ENCODE measurements at places on chromosomes 13 and 19.

DNA sequence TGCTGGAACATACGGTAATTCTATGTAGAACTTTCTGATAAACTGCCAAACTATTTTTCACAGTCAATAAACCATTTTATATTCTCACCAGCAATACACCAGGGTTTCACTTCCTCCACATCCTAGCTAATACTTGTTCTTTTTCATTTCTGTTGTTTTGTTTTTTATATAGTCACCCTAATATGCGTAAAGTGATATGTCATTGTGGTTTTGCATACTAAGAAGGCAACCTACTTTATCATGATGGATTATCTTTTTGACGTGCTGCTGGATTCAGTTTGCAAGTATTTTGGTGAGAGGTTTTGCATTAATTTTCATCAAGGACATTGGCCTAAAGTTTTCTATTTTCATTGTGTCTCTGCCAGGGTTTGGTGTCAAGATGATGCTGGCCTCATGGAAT lies 1384.1 kb downstream of the UQCRFS1 start:
- no peak for DNase-seq

DNA sequence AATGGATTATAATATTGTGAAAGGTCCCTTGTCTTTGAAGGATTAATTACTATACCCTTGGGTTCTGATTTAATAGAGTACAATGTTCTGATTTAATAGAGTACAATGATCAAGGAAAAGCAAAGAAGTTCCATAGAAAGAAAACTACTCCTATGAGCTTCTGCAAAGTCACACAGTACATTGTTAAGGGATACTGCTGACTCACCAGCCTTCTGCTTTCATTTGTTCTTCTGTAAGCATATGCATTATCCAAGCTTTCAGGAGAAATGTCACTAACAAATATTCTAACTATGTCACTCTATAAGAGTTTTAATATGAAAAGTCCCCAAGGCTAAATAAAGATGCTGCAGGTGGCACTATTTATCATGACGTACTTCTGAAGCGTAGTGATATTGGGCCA lies 396.7 kb downstream of the RFC3 start:
- DNase-seq = no peak

DNA sequence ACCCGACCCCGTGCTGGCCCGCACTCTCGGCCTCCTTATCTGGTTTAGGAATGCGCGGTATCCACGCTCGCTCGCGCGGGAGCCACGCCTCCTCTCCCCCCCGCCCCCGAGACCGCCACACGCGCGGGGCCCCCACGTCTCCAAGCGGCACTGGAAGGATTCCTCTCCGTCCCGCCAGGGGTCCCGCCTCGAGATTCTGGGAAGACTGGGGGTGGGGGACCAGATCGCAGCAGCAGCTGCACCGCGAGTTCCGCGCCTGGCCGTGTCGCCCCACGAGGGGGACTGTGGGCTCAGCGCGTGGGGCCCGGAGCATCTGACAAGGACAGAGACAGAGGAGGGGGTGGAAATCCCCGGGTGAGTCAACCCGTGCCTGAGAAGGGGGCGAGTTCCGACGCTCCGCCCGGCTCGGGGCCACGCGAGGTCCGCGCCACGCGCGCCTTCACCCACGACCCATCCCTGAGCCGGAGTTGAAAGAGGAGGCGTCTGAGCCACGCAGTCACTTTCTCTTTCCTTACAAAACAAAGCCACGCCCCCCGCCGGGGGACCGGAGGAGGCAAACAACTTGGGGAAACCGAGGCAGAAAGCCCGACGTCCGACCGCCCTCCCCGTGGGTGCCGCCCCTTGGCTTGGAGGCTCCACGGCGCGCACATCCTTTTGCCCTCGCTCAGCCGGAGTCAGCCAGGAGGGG lies 814 bp downstream of the S1PR2 start:
- no peak for DNase-seq

DNA sequence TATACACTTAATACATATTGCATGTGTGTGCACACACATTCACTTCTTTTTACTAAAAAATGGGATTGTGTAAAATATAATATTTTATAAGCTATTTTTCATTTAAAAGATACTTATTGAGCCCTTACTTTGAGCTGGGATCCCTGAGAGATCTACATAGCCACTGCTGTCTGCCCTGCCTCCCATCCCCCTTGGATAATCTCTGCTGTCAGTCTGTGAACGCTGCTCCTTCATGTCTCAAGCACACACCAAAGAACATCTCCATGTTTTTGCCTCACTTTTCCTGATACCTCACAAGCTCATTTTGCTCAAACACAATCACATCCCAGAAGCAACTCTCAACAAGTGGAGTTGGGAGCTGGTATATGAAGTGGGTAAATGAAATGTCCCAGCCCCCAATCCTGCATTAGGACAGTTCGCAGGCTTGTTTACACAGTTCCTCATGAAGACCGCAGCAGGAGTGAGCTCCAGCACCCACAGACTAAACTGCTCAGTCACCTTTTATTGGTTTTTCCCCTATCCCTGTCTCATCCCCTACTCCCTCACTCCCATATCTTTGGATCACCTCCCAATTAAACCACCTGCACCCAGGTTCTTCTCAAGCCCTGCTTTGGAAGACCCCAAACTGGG lies 108.3 kb upstream of the FRY start:
- DNase-seq = no peak

DNA sequence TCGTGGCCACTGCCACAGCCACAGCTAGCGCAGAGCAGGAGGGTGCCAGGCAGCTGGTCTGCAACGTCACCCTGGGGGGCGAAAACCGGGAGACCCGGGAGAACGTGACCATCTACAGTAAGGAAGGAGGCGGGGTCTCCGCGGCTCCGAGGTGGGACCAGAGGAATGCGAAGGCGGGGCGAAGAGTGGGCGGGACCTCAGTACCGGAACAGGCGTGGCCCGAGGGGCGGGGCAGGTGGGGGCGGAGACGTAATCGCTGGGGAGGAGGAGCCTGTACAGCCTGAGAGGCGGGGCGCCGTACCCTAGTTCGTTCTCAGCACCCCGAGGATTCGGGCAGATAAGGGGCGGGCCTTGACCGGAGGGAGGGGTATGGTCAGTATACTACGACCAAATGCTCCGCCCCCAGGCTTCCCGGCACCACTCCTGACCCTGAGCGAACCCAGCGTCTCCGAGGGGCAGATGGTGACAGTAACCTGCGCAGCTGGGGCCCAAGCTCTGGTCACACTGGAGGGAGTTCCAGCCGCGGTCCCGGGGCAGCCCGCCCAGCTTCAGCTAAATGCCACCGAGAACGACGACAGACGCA lies 2.5 kb downstream of the ICAM5 start:
- DNase-seq = peak; percentile 66

DNA sequence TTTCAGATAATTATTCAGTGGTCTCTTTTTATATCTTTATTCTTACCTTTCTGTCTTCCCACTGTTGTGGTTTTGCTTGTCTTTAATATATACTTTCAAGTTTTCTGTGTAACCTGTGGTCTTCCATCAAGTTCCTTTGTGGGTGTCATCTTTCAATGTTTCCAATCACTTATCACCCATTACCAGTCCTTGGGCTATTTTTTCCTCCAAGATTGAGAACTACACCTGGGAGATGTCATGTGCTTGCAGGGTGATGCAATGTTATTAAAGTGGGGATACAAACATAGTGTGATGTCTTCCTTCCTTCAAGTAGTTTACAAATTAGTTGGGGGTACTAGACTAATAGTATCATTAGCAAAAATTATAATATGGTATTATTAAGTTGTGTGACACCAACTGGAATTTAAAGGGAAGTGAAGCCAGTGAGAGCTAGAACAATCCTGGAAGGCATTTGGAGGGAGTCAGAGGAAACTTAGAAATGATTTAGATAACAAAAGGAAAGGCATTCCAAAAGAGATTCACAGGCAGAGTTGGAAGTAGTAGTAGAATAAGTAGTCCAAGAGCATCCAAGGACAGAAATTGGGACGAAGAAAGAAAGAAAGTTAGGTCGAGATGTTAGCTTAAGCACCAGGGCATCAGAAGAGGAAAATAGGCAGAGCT lies 3.4 kb downstream of the FNDC3A start:
- no peak for DNase-seq

GRCh38 chr13:91601807-91602206 lies 203.4 kb downstream of the GPC5 start:
- DNase-seq = no peak

GRCh38 chr13:24161010-24161775 lies 673 bp downstream of the SPATA13 start:
- DNase-seq = no peak

DNA sequence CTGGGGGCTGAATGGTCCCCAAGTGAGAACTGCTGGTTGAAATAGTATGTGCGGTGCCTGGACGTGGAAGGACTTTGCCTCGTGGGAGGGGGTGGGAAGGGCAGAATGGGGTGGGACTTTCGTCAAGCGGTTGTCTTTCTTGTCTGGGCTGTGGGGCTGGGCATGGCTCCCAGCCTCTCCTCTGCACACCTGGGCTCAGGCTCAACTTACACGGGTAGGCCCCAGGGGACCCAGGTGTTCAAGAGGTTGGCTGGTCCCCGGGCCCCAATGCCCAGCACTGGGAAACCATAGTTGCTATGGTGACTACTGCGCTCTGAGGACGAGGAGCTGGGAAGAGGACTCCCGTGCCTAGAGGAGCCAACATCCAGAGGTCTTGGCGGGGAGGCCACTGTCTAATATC lies 7.3 kb downstream of the NWD1 start:
- DNase-seq = no peak

- no peak for DNase-seq
Measured at GRCh38 chr19:41096353-41096752, 8.1 kb downstream of the CYP2A13 start.

- peak; percentile 89 for DNase-seq
Measured at GRCh38 chr19:52922841-52923777, at the start of gene ZNF888. Gene ZNF888 (minus strand): TSS chr19:52923428. CDS start chr19:52917873, 5,555 bp downstream.

GRCh38 chr19:57648331-57649003 lies 15.5 kb downstream of the ZNF211 start:
- no peak for DNase-seq

DNA sequence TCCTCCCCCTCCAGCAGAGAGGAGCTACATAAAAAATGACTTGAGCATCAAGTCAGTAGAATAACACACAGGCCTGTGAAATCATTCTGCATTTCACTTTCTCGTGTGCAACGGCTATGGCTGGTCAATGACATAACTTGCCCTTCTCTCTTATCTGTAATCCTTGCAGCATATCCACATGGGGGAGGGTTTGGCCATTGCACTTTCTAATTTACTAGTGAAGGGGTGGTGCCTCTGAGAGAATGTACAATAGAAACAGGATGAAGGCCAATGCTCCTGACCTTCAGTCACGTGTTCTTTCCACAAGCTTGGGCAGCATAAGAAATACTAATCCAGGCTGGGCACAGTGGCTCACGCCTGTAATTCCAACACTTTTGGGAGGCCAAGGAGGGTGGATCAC lies 641.0 kb upstream of the ARGLU1 start:
- no peak for DNase-seq

DNA sequence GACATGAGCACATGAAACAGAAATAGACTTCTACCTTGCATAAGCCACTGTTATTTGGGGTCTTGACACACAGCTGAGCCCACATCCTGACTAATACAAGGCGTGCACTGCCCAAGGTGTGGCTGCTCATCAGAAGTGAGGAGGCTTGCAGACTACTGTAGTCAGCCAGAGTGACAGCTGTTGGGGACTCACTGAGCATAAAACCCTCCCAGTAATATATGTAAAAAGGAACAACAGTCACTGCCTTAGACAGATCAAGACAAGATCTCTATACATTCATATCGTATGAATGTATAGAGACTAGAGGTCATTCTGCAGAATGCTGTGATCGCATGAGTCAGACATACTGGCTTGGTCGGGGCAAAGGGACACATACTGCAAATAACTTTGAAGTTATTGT lies 4.1 kb upstream of the C1QTNF9B start:
- no peak for DNase-seq

GRCh38 chr19:13868663-13869062 lies 8.3 kb upstream of the NANOS3 start:
- no peak for DNase-seq

DNA sequence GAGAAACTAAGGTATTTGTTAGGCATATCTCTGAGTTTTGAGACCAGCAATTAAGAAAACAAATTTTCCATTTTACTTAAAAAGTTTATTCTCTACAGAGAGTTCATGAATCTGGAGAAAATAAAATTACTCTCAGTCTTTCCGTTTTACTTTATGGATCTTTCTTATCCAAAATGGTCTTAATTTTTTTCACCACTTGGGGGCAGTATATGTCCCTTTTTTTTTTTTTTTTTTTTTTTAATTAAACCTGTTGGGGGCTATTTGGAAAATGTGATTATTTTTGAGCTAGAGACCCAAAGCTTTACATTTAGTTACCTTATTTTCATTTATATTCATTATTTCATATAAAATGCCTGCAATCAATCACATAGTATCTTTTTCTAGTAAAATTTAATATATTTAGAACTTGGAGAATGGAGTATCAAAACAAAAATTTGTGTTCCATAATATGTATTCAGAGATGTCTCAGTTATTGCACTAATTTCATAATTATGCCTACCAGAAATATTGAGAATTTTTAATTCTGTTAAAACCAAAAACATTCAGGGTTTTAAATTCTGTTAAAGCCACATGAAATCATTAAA lies 27.1 kb downstream of the PIBF1 start:
- DNase-seq = no peak

DNA sequence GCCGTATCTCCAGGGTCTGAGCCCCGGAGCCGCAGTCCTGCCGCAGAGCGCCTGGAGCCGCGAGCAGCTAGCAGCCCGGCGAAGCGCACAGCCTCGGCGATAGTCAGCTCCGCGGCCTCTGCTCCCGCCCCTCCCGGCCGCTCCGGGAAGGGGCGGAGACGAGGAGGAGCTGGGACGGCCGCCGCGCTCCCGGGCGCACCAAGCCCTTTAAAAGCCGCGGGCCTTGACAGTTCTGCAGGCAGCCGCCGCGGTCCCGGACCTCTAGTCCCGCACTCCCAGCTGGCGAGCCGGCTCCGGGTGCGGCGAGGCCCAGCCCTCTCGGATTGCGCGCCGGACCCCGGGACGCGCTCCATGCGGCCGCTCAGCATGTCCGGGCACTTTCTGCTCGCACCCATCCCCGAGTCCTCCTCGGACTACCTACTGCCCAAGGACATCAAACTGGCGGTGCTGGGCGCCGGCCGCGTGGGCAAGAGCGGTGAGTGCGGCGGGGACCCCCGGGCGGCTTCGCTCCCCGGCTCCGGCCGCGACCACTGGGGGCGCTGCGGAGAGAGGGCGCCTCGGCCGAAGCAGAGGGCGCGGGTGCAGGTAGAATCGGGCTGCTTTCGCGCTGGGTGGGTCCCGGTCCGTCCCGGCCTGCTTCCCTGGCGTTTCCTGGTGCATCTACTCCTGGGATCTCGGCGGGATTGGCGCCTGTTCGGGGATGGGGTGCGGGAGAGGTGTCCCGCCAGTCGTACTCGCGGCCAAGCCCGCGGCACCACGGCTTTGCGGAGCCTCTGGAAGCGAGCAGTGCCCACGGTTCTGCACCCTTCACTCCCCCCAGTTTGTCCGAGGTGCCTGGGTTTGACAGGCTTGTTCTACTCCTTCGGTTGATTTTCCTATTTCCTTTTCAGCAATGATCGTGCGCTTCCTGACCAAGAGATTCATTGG lies at the start of gene RASL11A:
Gene RASL11A (plus strand): TSS at position 237 of the 927 bp plus-strand sequence. CDS start 115 bp downstream, at position 352.
- DNase-seq = peak; percentile 58
